ENCODE measurements at places on chromosomes 5 and 9. TPM values are rescaled to one million over a fixed set of nuclear protein-coding genes. Genes with fewer than 3 reads are reported as not detected.

Gene GCNT4
- 5.1 TPM for total RNA-seq

Gene PTAR1
- 56.3 TPM for total RNA-seq

Gene FBP2
- total RNA-seq: not detected

Gene AFAP1L1
- total RNA-seq: 3.2 TPM

- peak; percentile 90 for DNase-seq
These were observed 201.2 kb downstream of the ADAMTS12 start for GRCh38 chr5:33690374-33691135.

- DNase-seq: no peak
These were observed 405.9 kb upstream of the DAP start for GRCh38 chr5:11166923-11167322.

DNA sequence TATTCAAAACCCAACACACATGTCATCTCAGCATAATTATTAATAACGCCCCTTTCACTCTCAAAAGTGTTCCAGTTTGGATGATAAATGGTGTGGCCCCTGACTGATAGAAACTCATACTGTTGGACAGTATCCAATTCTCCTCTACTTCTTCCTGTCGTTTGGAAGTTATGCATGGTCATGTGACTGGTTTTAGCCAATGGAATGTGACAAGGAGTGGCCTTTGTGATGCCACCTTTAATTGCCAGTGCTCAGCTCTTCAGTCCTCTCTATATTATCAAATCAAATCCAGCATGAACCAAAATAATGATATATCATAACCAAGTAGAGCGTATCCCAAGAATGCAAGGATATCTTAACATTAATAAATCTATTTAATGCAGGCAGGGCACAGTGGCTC, 117.8 kb upstream of the SPIN1 start:
- peak; percentile 9 for DNase-seq

DNA sequence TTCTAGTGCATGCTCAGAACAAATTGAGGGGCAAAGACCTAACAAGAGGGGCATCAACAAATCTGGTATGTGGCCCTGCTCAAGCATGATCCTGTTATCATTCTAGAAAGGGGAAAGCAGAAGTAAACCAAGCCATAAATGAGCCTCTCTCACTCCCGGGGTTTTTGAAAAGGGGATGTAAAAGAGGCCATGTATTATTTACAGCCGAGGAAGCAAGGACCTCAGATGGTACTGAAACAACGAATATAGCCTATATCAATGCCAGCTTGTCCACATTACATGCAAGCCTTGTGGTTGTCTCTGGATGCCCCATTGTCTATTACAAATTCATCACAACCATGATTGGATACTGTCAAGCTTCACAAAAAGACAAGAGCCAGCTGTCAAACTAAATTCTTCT, 211.3 kb downstream of the DCP2 start:
- no peak for DNase-seq

DNA sequence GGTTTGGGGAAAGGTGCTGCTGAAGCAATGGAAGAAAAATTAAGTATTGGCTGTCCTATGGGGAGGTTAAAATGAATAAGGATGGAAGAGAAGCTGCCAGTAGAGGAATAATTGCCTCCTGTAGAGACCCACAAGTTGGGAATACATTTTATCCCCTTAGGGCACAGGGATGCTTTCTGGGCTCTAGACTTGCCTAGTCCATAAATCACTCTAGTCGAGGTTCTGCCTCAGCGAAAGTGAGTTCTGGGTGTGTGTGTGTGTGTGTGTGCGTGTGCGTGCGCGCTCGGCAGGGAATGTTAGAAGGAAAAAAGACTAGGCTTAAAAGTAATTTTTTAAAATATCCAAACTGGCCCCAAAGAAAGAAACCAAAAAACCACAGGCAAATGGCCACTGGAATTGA, 291.6 kb downstream of the DOCK8 start:
- no peak for DNase-seq

GRCh38 chr5:32090755-32091128, 83.4 kb downstream of the GOLPH3 start:
- DNase-seq: no peak

Data from HFFc6 (cell line).